ENCODE measurements at places on chromosomes 6 and 20.

- no peak for DNase-seq
These were observed 9.2 kb downstream of the ZHX3 start for GRCh38 chr20:41308290-41308711.

GRCh38 chr6:18147616-18148015 is 7.3 kb downstream of the TPMT start:
- no peak for DNase-seq

DNA sequence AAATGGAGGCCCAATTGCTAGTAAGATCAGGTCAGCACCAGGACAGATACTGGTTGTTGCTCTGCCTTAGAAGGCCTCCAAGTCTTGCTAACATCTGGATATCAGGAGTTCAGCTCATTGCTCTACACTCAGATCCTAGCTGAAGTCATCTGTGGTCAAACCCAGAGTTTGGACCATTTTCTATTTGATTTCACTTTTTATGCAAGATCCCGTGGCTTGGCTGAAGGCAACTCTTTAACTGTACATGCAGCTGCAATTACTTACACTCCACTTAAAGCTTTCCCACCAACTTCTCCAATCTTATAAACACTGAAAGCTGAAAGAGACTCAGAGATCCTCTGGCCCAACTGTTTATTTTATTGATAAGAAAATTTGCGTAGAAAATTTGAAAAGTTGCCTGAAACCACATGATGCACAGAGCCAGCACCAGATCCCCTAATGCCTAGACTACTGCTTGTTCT is 2.7 kb downstream of the SLC17A2 start:
- DNase-seq = no peak

GRCh38 chr6:25942561-25943147 is 12.2 kb upstream of the SLC17A2 start:
- DNase-seq = no peak

DNA sequence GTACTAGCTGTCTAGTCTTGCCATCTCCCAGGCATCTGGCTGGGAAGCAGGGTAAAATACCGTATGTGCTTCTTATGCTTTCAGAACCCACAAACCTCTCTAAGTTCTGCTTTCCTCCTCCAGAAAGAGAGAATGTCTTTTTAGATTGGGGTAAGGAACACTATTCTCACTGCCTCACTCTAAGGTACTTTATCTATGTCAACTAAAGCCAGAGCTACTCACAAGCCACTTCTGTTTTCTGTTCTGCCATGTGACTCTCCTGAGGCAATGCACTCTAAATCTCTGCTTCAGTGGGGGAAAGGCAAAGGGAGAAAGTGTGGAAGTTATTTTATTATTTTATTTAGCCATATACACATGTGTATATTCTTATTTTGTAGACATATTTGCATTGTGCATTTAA is 15.6 kb downstream of the MEP1A start:
- DNase-seq = no peak

DNA sequence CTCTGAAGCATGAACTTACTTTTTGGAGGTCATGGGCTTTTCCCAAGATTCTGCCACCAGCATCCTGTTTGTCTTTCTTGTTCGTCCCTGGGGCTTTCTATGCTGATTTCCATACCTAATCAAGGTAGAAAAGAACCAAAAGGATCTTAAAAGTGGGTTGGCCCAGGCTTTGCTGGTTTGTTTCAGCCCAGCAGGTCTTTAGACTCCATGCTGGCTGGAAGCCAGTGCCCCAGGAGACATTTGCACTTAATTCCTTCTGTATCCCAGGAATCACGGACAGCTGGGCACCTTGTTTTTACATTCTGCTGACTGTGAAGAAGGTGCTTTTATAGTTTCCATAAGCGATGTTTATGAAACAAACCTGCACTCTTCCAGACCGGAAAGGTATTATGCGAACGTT is 195.9 kb downstream of the CDH4 start:
- DNase-seq = no peak

DNA sequence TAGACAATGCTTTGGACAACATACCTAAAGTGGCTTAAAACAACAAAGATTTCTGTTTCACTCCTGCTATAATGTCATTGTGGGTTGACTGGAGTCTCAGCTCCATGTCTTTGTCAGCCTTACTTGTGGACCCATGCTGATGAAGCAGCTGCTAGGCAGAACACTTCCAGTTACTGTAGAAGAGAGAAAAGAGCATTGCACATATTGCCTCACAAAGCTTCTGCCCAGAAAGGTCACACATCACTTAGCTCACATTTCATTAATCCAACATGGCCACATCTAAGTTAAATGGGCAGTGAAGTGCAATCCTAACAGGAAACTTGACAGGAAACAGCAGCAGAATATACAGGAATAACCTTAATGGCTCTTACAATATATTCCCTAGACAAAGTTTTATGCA is 480.5 kb upstream of the HTR1E start:
- no peak for DNase-seq

- no peak for DNase-seq
These were observed 88.6 kb downstream of the MCHR2 start for GRCh38 chr6:99905209-99906106.

DNA sequence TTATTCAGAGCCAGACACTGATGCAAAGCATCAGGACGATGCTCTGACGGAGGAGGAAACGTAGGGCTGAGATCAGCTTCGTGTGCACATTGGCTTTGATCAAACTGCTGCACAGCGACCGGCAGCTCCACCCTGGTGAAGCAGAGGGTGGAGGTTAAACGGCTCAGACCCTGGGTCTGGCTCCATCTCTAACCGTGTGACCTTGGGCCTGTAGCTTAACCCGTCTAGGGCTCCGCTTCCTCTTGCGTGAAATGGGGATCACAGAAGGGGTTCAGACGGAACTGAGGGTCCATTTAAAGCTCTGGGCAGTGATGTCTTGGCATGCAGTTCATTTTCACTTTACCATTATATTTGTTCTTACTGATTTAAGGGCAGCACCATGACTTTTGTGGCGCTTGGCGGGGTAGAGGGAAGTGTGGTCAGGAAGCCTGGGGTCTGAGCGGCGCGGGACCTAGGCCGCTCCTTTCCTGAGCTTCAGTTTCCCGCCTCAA is 644 bp downstream of the RBL1 start:
- DNase-seq = no peak

DNA sequence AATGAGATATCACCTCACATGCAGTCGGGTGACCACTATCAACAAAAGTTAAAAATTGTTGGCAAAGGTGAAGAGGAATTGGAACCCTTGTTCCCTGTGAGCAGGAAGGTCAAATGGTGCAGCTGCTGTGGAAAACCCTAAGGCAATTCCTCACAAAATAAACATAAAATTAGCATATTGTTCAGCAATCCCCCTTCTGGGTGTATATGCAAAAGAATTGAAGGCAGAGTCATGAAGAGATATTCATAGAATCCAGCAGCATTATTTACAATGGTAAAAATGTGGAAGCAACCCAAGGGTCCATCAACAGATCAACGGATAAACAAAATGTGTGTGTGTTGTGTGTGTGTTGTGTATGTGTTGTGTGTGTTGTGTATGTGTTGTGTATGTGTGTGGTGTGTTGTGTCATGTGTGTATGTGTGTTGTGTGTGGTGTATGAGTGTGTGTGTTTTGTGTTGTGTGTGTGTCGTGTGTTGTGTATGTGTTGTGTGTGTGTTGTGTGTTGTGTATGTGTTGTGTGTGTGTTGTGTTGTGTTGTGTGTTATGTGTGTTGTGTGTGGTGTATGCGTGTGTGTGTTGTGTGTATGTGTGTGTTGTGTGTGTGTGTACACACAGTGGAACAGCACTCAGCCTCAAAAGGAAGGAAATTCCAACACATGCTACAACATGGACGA is 245.1 kb downstream of the ERMARD start:
- no peak for DNase-seq

DNA sequence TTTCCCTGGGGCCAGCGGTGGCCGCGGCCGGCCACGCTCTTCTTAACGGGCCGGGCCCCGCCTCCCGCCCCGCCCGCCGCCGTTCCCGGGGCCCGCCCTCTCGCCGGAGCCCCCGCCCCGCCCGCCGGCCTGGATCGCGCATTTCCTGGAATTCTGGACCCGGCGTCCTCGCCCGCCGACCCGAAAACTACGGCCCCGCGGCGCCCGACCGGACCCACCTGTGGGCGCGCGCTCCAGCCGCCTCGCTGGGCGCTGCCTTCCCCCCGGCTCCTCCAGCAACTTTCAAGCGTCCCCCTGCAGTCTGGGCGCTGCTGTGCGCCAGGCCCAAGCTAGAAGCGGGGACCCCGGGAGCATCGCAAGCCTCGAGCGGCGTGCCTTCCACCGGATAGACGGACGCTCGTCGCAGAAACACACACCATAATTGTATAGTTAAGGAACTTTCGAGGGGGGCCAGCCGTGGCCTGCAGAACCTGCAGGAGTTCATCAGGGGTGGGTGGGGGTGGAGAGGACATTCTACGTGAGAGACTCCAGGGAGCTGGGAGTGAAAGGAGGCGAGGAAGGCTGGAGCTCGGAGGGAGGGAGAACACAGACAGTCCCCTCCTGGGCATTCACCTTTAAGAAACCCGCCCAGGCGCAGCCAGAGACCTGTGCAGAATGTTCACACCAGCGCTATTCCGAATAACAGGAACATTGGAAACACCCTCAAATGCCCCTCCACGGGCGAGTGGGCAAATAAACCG is at the start of gene ADA:
Gene ADA, minus strand, starts transcription at position 16 of the 740 bp plus-strand sequence. CDS start 92 bp downstream, outside the sequence.
- no peak for DNase-seq

DNA sequence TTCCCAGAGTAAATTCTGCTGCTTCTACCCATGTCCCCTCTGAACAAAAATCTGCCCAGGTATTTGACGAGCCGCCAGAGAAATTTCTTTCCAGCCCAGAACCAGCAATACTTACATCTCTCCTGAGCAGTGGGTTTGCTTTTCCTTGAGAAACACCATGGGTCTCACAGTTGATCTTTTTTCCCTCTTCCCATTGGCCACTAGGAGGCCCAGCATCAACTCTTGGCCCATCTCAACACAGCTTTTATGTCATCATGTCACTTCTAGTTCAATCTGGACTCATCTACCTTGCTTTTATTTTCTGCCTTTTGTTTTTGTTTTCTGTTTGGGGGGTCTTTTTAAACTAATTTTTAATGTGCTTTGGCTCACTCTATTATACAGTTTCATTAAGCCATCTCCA is 18.8 kb downstream of the MAFB start:
- DNase-seq = no peak

DNA sequence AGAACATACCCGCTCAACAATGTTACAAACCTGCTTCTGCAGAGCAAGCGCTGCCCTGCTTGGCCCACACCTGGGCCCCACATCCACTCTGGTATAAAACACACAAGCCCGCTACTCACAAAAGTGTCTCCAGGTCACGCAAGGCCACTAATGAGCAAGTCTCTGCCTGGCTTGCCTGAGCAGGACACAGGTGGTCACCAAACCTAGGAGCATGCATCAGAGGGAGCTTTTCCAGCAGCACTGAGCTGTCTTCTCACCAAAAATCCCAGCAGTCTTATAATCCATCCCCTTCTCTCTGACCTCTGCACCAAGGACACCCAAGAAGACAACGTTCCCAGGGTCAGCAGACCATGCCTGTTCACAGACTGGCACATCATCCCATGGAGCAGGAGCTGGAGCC is 100.8 kb downstream of the DLL1 start:
- no peak for DNase-seq

DNA sequence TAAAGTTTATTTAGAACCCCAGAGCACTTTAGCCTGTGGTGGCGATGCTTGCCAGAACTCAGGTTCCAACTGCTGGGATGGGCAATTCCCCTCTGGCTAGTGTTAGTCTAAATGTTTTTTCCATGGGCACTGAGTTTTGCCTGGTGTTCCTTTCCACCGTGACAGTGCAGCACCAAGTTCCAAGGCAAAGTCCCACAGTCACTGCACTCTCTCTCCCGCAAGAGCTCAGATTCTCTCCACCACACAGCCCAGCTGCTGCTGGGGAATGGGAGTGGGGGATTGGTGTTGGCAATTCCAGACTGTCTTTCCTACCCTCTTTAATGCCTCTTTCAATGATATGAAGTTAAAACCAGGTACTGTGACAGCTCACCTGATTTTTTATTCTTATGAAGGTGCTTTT is 247.6 kb downstream of the ALDH8A1 start:
- no peak for DNase-seq

- DNase-seq = no peak
These were observed 30.6 kb downstream of the ZNF311 start for GRCh38 chr6:28974505-28974904.

DNA sequence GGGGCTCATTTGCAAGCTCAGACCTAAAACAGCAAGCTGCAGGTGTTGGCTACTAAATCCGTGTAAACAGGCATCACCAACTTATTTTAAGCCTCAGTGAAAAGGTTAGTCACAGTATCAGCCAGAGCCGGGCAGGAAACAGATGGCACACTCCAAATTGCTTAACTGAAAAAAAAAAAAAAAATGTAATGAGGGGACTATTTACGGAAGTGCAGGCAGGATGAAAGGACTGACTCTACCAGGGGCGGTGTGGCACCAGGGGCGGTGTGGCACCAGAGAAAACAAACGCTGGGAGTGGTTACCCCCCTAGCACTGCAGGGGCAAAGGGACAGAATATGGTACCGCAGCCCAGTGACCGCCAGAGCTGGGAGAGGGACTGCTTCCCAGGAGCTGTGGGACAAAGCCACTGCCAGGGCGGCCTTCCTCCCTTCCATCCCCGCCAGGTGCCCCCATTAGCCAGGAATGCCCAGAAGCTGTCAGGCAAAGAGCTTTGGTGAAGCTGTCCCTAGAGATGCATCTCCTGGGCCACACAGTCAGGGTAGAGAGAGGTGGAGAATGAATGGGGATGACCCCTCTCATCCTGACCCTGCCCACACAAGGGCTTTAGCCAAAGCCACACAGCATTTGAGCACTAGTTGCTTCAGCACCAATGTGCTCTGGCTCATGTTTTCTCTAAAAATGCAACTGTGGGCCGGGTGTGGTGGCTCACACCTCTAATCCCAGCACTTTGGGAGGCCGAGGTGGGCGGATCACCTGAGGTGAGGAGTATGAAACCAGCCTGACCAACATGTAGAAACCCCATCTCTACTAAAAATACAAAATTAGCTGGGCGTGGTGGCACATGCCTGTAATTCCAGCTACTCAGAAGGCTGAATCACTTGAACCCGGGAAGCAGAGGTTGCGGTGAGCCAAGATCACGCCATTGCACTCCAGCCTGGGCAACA is 39.6 kb upstream of the GFOD1 start:
- no peak for DNase-seq

- no peak for DNase-seq
These were observed 36.9 kb upstream of the CD2AP start for GRCh38 chr6:47440719-47441118.

DNA sequence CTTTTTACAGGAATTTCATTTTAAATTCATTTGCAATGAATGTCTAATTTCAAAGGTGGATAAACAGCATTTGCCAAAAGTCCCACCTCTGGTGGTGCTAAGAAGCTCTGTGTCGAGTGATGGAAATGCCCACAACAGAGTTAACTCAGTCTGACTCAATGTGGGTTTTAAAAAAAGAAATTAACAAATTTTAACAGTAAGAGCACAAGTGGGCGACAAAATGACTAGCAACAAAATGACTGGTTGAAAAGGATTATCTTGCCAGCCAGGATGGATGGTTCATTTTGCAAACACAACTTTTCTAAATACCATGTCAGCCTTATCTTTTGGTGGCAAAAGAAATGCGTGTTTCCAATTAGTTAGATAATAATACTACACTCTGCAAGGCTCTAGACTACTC is 14.3 kb upstream of the TAGAP start:
- no peak for DNase-seq

DNA sequence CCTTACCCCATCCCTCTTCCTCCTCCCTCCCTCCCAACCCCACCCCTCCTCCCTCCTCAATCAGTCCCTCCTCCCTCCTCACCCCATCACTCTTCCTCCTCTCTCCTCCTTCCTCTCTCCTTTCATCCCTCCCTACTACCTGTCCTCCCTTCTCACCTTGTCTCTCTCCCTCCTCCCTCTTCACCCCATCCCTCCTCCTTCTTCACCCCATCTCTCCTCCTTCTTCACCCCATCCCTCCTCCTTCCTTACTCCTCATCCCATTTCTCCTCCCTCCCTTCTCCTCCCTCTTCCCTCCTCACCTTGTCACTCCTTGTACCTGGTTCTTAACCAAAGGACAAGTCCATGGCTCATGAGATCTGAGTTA is 222.4 kb downstream of the TTLL2 start:
- no peak for DNase-seq

All from right renal cortex interstitium (tissue), 3 donors.